ENCODE measurements at places on chromosomes 5 and 9.

DNA sequence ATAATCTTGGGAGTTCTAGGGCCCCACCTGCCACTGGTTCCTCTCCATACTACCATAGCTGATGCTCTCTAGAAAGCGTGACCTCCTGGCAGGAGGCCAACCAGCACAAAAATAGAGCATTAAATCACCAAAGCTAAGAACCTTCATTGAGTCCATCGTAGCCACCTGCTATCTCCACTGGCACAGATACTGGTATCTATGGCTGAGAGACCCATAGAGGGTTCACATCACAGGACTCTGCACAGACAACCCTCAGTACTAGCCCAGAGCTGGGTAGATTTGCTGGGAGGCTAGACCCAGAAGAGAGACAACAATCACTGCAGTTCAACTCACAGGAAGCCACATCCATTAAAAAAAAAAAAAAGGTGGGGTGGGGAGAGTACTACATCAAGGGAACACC, 509.1 kb downstream of the DTWD2 start:
- no peak for DNase-seq

- peak; percentile 55 for DNase-seq
Observed at GRCh38 chr5:142014911-142015584, 2.2 kb upstream of the GNPDA1 start.

GRCh38 chr9:20742833-20743232, 58.8 kb downstream of the FOCAD start:
- no peak for DNase-seq

GRCh38 chr9:120891884-120892747, 15.1 kb upstream of the PHF19 start:
- DNase-seq, result no peak

- no peak for DNase-seq
Observed at GRCh38 chr9:133875131-133875530, 117.0 kb downstream of the VAV2 start.

- peak; percentile 13 for DNase-seq
Observed at GRCh38 chr9:8653855-8654254, 854.3 kb upstream of the DMAC1 start.

DNA sequence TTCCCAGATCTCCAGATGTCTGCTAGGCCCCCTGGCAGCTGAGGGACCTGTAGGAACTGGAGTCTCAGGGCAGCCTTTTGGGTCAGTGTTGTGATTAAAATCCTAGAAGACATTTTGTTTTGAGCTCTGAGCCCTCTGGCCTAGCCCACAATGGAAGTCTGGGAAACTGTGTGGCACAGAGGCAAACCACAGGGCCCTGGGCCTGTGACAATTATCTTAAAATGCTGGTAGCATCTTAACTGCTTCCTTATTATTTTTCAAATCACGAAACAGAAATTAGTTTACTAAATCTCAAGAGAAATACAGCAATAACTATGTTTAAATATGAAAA, 125.5 kb downstream of the STARD4 start:
- DNase-seq, result no peak

DNA sequence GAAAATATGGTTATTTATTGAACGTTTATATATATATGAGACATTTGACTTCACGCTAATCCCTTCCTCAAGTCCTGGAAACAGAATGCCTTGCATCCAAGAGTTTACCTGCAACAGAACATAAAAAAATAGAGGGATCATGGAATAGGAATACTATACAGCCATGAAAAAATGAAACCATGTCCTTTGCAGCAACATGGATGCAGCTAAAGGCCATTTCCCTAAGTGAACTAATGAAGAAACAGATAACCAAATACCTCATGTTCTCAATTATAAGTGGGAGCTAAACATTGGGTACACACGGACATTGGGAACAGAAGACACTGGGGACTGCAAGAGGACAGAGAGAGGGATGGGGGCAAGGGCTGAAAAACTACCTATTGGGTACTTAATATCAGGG, 13.0 kb downstream of the BAAT start:
- DNase-seq, result no peak

DNA sequence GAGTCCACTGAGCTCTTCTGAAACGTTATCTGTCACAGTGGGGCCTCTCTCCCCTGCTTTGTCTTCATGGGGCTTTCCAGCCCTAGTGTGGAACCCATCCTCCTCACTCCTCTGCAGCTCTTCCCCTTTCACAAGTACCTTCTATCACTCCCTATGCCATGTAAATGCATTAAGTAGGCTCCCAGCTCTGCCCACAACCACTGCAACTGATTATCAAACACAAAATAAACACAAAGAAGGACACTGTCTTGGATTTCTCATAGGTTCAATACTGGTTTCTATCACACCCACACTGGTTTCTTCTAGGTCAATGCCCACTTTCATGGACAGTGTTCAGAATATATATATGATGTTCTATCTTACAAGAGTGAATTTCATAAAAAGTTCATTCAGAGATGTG, 139.4 kb downstream of the GNAQ start:
- DNase-seq, result no peak

- DNase-seq, result no peak
Observed at GRCh38 chr9:113465599-113466140, 2.1 kb downstream of the RGS3 start.

DNA sequence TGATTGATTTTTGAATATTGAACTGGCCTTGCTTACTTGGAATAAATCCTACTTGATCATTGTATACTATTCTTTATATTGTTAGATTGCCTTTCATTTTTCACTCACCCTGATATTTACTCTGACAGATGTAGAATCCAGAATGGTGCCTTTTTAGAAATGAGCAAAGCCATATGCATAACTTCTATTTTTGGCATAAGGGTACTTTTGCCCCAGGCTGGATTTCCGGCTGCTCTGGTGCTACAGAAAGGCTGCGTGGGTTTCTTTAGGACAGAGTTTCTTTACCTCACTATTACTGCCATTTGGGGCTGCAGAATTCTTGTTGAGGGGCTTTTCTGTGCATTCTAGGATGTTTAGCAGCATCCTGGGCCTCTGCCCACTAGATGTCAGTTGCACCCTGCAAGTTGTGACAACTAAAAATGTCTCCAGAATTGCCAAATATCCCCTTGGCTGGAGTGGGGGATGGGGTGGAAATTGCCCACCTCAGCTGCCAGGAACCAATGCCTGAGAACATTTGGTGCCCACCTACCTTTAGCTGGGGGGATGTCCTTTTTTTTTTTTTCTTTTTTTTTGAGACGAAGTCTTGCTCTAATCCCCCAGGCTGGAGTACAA, 50.1 kb downstream of the SLC36A1 start:
- no peak for DNase-seq

DNA sequence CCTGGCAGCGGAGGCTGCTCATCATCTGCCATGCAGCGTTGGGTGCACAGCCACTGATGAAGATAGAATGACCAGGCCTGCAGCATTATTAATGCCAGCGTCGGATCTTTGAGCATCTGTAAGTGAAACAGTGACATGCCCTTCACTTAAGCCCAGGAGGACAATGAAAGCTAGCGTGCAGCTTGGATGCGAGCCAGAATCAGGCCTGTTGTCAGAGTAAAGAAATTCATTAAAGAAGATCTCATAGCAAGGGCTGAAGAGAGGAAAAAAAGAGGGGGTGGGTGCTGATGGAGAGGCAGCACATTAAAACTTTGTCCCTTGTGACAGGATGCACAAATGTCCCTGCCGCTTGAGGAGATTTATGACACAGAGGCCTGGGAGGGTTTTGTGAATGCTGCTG, 186.1 kb upstream of the MAST4 start:
- no peak for DNase-seq

GRCh38 chr5:150517272-150518152, 9.6 kb downstream of the NDST1 start:
- DNase-seq, result peak; percentile 99

- no peak for DNase-seq
Observed at GRCh38 chr9:109418827-109419226, 79.3 kb downstream of the PTPN3 start.

DNA sequence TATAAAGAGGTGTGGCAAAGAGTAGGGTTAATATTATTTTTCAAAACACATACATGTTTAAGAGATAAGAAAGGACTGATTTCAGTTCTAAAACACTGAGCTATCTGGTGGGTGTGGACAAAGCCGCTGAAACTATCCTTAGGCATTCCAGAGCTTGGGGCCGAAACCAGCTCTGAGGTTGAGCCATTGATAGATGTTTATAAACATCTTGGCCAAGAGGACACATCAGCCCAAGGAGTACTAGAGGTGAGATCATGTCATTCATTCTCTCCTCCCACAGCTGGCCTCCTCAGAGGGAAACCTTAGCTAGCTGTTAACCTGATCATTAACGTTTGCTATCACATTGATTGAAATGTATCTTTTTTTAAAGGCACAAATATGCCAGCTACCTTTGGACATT, 89.9 kb downstream of the NLN start:
- DNase-seq, result no peak

GRCh38 chr9:76855015-76855414, 50.9 kb downstream of the PRUNE2 start:
- peak; percentile 70 for DNase-seq

DNA sequence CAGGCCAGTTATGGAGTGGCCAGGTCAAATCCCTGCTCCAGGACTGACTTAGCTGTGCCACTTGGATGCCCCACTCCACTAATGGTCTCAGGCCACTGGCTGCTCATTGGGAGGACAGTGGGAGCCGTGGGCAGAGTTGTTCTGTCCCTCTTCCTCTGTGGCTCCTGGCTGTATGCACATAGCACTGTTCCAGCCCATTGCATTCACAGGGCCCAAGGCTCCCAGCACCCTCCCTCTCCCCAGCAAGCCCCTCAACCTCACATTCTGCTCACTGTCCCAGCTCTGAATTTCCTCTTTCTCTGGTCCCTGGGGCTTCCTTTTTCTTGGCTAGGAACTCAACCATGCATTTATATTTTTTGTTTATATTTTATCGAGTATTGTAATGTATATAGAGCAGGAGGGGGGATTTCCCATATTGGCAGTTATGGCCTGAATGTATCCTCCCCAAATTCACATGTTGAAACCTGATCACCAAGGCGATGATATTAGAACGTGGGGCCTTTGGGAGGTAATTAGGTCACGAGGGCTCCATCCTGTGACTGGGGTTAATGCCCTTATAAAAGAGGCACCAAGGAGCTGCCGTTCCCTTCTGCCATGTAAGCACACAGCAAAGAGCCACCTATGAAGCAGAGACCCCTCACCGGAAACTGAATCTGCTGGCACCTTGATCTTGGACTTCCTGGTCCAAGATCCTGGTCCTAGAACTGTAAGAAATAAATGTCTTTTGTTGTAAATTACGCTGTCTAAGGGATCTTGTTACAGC, 17.0 kb upstream of the MVB12B start:
- no peak for DNase-seq
